ENCODE measurements at places on chromosomes 1 and 21.

DNA sequence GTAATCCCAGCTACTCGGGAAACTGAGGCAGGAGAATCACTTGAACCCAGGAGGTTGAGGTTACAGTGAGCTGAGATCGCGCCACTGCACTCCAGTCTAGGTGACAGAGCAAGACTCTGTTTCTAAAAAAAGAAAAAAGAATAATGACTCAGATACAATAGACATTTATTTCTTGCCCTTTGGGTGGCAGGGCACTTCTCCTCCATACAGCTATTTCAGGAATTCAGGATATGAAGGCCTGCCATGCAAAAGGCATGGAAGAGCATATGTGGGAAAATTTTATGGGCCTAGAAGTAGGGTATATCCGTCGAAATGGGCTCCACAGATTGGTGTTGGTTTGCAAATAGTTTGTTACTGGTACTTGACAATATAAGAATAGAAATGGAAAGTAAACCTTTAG lies 20.2 kb upstream of the POGZ start:
- no peak for DNase-seq

DNA sequence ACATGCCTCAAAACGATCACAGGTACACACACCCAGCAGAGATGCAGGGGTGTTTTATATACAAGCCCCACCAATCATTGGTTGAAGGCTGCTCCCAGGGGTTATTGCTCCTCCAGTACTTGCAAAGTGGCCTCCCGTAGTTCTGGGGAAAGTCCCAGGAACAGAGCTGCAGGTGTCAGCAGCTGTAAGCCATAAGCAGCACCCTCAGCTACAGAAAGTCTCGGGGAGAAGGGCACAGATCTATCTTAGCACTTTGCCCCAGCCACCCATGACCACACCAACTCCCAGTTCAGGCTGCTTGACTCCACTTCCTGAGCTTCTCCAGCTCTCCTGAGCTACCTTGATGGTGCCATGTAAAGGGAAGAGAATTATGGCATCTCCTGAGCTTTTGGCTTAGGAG lies 222.7 kb upstream of the GJB5 start:
- no peak for DNase-seq

DNA sequence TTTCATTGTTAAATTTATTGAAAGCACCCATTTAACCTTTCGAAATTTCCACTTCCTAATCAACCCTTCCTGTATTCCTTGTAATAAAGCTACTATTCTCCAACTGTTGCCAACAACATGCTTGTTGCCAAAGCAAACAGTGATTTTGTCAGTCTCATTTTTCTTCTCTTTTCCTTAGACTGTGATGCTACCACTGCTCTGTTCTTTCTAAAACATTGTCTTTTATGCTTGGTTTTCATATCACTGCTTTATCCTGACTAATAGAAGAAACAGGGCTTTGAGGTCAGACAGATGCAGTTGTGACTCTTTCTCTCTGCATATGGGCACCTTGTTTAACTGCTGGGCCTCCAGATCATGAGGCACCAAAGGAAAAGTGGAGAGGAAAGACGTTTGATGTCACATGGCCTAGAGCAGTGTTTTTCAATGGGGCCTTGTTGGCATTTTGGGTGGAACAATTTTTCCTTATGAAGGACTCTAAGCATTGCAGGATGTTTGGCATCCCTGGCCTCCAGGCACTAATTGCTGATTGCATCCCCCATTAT lies 56.1 kb downstream of the HMCN1 start:
- no peak for DNase-seq

DNA sequence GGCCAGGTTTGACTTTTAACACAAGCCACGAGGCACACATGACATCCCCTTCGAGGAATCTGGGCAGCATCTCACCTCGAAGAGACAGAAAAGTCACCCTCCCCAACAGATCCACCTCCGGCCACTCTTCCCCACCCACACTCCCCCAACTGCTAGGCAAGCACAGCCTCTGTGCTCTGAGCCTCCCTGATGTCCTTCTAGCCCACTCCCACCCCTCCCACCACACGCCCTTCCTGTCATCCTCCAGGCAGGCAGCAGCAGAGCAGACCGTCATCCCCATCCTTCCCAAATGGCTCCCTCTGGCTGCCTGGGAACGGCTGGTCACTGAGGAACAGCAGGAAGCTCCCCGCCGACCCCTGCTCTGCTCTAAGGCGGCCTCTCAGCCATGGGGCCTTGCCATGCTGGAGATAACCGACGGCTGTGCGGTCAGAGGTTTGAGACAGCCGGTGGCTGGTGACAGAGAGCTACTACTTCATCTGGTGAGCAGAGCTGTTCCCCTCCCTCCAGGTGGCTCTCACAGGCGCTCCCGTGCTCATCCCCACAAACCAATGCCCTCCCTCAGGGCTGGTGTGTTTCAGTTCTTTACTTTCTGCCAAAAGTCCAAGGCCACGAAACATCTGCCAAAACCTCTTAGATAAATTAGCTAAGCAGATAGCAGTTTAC lies 25.6 kb downstream of the NPHP4 start:
- no peak for DNase-seq

GRCh38 chr1:59377350-59377904 lies 80.5 kb downstream of the FGGY start:
- DNase-seq: no peak

DNA sequence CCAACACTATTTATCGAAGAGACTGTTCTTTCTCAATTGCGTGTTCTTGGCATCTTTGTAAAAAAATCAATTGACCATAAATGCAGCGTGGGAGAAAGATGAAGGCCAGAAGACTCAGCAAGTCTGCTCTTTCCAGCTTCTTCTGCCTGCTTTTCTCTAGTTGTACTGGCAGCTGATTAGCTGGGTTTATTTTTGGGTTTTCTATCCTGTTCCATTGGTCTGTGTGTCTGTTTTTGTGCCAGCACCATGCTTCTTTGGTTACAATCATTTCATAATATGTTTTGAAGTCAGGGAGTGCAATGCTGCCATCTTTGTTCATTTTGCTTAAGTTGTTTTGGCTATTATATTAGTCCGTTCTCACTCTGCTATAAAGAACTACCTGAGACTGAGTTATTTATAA lies 201.8 kb upstream of the B3GALT2 start:
- DNase-seq: no peak

GRCh38 chr1:33384040-33384812 lies 46.7 kb downstream of the PHC2 start:
- no peak for DNase-seq

DNA sequence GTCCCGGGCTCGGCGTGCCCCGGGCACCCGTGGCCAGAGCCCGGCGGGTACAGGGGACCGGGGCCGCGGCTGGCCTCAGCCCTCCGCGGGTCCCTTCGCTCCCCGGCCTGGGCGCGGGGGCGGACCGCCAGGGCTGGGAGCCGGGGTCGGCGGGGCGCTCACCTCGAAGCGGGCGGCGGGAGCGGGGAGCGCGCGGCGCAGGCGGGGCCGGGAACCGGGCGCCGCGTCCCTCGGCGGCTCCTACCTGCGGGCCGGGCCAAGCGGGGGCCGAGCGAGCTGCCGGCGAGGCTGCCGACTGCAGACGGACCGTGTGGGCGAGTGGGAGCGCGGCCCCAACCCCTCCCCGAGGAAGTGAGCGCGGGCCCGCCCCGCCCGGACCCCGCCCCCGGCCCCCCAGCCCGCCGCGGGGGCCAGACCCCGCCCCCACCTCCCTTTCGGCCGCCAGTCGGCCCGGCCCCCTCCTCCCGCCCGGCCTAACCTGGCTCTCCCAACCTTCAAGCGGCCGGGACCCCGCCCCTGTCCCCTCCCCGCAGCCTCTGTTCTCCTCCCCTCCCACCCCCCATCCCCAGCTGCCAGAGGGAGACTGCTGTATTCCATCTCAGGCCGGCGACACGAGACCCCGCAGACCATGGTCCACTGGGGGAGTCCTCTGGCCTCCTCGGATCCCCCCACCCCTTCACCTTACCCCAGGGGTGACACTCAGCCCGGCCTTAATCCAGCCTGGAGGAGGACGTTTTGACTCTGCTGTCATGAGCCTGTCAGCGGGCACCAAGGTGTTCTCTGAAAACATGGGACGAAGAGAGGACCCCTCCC lies at the start of gene FHL3:
Gene FHL3, minus strand, starts transcription at position 320 of the 813 bp plus-strand sequence. CDS start 6,102 bp downstream, outside the sequence.
- DNase-seq: peak; percentile 37

DNA sequence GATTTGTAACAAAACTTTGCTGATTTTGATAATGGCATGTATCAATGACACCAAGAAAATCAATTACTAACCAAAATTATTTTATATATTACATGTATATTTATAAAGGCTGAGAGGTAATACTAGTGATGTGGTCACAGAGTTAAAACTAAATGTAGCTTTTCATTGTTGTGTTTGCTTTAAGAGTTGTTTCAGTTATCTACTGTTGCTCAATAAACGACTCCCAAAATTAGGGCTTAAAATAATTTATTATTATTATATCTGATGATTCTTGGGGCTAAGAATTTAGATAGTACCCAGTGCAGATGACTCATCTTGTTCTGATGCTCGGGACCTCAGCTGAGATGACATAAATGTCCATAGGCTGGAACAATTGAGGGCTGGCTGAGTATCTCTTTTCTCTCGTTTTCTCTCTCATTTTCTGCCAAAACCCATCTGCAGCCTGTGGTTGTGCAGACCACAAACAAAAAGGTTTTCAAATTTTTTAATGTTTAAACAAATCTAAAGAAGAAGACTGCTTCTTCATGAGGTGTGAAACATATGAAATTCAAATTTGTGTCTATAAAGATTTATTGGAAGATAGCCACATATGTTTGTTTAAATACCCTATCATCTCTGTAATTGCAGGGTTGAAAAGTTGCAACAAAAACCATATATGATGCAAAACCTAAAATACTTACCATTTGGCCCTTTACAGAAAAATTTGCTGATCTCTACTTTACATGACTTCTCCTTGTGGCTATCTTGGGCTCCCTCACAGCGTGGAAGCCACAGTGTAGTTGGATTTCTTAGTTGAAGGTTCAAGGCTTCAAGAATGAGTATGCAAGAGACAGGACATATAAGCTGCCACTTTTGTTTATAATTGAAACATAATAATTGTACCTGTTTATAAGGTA lies 14.8 kb upstream of the PTPRC start:
- DNase-seq: no peak

DNA sequence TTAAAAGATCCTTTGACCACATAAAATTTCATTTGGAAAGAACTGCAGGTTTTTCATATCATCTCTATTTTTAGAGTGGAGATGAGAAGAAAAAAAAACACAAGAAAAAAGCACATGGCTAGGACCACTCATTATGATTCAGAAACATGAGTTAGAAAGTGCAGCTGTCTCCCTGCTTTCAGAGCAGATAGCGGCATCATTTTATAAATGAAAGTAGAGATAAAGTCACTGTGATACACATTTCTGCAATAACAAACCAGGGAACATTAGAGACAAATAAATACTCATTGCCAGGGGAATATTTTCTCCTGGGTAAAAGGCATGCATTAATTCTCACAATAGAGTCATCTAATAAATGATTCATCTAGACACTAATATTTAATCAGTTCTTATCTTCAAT lies 87.5 kb upstream of the PLPPR4 start:
- no peak for DNase-seq

DNA sequence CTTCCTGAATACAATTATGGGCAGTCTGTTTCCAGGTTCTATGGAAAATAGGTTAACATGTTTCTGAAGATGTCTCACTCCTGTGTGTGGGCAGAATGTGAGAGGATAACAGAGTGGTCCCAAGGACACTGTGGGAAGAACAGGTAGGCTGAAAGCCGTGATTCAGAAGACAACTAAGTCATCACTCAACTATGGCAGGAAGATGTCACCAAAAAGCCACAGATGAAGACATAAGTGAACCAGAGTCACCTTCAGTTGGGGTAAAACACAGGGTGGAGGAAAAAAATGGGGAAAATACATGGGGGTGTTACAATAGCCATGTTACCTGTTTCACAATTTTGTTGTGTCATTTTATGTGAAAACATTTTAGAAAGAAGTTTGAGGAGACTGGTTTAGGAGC lies 75.1 kb downstream of the UCHL5 start:
- no peak for DNase-seq

DNA sequence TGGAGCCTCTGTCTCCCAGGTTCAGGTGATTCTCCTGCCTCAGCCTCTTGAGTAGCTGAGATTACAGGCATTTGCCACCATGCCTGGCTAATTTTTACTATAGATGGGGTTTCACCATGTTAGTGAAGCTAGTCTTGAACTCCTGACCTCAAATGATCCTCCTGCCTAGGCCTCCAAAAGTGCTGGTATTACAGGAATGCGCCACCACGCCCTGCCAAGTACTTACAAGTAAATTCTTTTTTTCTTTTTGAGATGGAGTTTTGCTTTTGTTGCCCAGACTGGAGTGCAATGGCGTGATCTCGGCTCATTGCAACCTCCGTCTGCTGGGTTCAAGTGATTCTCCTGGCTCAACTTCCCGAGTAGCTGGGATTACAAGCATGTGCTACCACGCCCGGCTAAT lies 42.5 kb downstream of the RPRD2 start:
- DNase-seq: no peak

GRCh38 chr1:229062135-229062534 lies 208.8 kb upstream of the RAB4A start:
- DNase-seq: no peak

DNA sequence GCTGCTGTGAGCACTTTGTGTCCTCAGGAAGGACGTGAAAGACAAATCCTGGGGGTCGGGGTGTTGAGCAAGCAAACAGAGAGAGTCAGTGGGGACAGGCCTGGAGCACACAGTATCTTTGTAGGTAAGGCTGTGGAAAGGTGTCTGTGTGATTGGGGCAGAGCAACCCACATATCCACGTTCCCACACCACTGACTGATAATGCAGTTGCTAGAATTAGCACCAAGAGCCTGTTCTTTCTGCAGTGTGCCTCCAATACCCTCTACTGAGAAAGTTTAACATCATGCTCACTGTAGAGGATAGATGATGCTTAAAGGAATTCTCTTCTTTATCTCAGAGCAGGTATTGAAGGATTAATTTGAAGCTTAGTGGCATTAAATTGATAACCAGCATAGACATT lies 161.1 kb downstream of the PIK3R3 start:
- no peak for DNase-seq

GRCh38 chr21:28282833-28283232 lies 709.8 kb downstream of the LTN1 start:
- DNase-seq: no peak

DNA sequence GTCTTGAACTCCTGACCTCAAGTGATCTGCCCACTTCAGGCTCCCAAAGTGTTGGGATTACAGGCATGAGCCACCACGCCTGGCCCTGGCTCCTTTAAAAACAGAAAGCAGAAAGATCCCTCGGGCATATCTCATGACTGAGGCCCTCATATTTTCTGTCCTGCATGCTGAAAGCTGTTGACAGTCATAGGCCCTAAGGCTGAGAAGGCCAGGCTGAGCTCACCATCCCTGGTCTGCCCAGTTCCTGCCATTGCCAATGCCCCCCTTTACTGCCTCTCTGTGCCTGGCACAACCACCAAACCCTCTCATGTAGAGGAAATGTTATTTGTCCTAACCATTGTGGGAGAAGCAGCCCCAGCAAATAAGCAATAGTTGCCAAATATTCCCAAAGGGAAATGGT lies 12.7 kb downstream of the CD34 start:
- DNase-seq: no peak

- no peak for DNase-seq
Observed at GRCh38 chr1:94819945-94820746, at the start of gene SLC44A3. SLC44A3 (plus strand) TSS chr1:94820357; CDS start chr1:94820452, 95 bp downstream.
